Esophagus squamous epithelium (tissue), 5 donors: ENCODE measurements at places on chromosomes 1 and 21. TPM values are rescaled to one million over a fixed set of nuclear protein-coding genes. Genes with fewer than 3 reads are reported as not detected.

The TRIM45 gene
- total RNA-seq: 1.1 TPM

The AIRE gene
- not detected for total RNA-seq

DNA sequence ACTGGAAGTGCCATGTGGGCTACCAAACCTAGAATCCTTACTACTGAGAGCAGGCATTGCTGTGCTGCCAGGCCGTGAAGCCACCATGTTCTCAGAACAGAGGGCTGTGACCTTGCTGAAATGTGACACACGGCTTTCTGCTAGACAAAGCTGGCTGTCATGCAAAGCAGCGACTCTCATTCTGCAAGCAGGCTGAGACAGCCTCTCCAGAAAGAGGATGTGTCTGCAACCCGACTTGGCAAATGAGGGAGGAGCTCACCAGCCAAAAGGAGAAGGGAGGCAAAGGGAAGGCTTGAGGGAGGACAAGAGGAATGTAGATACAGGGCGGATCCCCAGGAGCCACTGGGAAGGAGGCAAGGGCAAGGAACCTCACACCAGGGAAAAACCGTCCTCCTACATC lies 85.7 kb upstream of the KRTAP19-8 start:
- no peak for DNase-seq

DNA sequence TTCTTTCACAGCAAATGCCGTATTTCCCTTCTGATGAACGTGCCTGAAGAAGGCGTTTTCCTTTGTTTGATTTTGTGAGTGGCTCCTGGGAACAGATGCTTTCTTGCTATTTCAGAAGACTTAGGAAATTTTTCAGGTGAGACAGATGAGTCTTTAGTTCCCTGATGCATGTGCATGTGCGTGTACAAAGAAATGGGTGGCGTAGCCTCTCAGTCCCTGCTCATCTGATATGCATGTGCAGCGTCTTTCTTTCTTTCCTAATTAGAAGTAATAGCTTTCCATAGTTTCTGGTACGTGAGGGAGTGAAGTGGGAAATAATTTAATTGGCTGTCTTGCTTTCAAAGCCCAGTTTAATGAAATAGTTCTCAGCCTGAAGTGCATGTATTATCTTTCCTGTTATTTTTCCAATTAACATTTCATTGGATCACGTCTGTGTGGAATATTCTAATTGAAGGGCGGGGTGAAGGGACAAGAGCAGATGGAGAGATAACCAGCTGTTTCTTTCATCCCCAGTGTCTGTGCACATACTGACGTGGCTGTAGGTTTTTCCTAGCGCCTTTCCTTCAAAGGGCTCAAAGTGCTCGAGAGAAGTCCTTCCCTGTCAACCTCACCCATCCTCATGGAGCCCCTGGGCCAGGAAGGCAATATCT lies 104.3 kb downstream of the FAM78B start:
- no peak for DNase-seq

The MRTO4 gene
- 38.3 TPM for total RNA-seq

The KCNC4 gene
- total RNA-seq: 7.9 TPM

DNA sequence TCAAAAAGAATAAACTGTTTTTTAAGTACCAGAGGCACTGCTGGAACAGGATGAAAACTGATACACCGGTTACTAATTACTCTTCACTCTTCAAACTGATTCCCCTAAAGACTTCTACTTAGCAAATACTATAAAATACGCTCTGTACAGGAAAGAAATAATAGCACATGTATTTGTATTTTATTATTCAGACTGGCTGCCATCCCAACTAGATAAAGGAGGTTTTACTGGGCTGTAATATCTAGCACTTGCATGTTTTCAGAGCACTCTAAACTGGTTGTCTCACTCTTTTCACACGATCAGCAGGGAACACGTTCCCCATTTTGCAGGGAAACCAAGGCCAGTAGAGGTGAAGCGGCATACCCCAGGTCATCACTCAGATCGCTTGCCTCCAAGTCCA lies 9.2 kb downstream of the SMIM12 start:
- DNase-seq: no peak

The CSF3R gene
- total RNA-seq: 3.0 TPM

The RHBG gene
- 1.5 TPM for total RNA-seq

The GREM2 gene
- 0.45 TPM for total RNA-seq

DNA sequence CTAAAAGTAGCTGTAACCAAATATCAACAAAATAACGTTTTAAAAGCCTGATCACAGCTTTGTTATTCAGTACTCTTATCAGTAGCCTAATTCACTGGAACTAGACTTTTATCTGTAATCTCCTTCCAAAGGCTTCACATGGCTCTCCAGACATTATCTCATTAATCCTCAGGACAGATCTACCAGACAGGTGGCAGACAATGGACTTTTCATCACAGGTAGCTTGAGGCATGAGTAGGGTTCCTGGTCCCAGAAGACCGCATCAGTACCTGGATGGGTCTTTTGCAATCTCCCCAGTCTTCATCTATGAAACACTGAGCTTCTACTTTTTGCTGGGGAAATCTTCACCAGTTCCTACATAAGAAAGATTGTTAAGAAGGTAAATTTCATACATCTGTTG lies 132.2 kb upstream of the FOXD3 start:
- no peak for DNase-seq

DNA sequence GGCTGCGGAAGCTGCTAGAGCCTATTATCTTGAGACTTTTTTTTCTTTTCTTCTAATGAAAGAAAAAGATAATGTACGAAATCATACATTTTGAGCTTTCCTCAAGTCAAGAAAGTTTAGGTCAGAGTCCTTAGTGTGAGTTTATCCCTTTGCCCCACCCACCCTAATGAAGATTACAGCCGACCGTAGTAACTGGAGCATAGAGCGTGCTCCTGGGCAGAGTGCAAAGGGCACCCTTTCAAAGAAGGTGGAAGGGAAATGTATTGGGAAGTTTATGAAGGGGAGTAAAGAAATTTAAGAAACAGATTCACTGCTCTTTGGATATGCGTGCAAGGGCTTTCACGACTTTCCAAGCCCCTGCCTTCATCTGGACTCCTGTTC lies 17.2 kb downstream of the GNG12 start:
- DNase-seq: no peak

The DNALI1 gene
- 0.88 TPM for total RNA-seq

- no peak for DNase-seq
These were observed 10.5 kb downstream of the CASZ1 start for GRCh38 chr1:10785728-10786638.

DNA sequence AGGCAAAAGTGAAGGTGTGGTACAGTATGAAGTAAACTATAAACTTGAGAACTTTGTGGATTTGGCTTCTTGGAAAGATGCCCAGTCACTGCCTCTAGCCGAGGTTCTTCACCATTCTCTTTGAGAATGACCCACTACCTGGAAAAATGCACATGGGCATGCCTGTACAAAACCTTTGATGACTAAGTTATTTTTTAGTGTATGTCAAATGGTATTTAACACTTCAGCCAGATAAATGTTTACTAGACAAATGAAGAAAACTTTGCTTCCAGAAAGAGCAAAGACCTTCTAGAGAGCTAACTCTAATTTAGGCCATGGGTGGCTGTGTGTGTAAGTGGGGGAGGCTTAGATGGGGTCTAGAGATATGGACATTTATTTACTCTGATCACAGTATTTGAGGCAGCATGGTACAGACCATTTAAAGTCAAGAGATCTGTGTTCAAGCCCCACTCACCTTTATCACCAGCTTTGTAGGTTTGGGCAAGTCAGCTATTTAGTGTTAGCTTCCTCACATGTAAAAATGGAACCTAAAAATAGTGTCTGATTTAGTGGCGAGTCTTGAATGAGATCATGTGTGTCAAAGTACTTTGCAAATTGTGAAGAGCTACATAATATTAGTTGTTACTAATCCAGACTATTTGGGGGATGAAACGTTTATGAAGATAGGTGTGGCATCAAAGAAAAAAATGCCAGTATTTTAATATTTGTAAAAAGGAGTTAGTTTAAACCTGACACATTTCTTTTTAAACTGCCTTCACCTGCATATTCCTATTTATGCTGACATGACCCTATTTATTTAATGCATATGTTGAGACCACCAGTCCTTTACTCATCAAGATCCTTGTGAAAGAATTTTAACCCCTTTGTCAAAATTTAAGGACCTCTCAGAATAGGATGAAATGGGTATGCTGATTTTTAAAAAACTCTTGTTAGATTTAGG lies 20.2 kb downstream of the NFYC start:
- DNase-seq: no peak

The NES gene
- 8.0 TPM for total RNA-seq

- no peak for DNase-seq
These were observed 35.4 kb downstream of the TMPRSS15 start for GRCh38 chr21:18368205-18368604.

- DNase-seq: no peak
These were observed 211.8 kb upstream of the PKN2 start for GRCh38 chr1:88472298-88472697.

DNA sequence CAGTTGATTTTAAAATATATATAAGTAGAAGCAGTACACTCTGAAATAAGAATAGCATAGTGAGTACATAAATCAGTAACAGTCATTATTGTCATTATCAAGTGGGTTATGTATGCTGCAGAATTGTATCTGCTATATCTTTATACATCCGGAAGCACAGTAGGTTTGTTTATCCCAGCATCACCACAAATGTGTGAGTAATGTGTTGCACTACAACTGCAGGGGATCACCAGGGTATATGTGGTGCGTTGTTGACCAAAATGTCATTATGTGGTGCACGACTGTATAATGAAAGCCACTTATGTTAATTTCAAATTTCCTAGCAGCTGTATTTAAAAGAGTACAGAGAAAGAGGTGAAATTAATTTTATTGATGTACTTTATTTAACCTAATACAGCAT lies 87.7 kb upstream of the GADD45A start:
- no peak for DNase-seq

- DNase-seq: no peak
These were observed 56.5 kb downstream of the GABPA start for GRCh38 chr21:25791319-25791718.

DNA sequence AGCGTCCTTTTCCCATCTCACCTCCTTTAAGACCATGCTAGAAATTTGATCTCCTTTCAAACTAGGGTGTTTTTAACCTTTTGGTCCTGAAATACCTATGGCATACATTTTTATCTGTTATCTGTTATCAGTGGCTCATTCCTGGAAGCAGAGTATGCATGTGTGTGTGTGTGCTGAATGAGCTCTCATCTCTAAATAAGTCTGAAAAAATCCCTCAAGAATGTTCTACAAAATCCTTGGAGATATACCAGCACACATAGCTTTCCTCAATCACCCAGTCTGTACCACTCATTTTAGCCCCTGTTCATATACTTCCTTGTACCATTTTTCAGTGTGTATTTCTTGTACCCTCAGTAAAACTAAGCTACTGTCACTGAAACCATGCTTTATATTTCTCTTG lies 6.0 kb upstream of the DARS2 start:
- DNase-seq: no peak

- no peak for DNase-seq
These were observed 97.2 kb upstream of the DPYD start for GRCh38 chr1:98018074-98018473.

DNA sequence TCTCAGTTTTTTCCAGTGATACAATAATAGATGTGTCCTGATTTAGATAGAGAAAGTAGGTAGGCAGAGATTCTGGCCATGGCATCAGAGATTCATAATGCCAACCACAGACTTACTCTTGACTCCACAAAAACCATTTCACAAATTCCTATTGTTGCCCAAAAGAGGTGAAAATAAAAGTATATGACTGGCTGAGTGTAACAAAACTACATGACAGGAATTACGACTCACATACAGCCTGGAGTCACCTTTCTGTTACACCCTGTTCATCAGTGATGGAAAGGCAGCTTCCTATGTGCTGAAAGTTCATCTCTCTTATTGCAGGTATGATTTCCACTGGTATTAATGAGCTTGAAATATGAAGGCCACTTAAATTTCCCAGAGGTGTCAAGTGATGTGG lies 72.3 kb downstream of the MPZL1 start:
- no peak for DNase-seq

- no peak for DNase-seq
These were observed 44.1 kb upstream of the ZBTB18 start for GRCh38 chr1:244006961-244007360.

The SLAMF6 gene
- total RNA-seq: 1.7 TPM

DNA sequence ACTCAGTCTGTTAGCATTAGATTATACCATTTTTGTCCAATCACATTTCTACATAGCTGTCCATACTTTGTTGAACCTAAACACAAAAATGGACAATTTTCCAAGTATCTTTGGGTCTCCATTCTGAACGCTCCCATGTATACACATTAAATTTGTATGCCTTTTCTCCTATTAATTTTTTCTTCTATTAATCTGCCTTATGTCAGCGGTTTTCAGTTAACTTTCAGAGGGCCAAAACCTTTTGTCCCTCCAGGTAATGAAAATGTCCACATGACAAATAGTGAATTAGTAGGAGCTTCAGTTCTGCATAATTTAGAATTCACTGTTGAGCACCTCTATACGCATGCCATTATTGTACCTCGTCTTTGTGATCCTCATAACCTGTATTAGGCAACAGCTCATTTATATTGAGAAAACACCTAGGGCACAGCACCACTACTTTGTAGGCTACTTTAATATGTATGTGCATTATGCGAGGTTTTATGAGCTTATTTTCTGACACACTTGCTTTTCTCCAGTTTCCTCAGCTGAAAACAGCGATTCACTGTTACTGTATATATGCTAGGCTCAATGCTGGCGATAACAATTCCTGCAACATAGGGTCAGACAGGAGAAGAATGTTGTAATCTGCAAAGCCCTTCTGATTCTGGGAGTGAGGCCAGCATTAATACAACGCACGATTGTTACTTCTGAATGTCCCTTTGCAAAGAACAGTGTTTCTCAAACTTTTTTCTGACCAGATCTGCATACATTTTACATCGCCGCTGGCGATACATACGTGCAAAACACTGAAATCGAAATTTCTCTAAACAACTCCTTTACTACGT lies 1.1 kb upstream of the ABCD3 start:
- DNase-seq: no peak

DNA sequence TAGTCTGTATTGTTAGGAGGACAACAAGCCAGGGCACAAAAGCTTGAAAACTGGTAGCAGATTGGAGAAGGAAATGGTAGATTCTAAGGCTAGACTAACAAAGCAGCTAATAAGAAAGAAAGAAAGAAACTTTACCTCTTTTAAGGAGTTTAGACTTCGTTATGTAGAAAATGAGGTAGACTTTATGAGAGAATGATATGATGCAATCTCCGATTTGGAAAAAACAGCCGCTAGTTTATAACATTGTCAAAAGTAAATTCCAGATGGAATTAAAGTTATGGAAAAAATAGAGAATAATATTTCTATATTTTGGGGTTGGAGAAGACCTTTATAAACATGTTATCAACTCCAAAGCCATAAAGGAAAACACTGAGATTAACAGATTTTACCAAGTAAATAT lies 67.0 kb downstream of the CAMSAP2 start:
- no peak for DNase-seq

The LEFTY2 gene
- total RNA-seq: not detected
